ENCODE measurements at places on chromosomes 2 and 18. TPM values are rescaled to one million over a fixed set of nuclear protein-coding genes. Genes with fewer than 3 reads are reported as not detected.

The SCYGR3 gene
- not detected for total RNA-seq

DNA sequence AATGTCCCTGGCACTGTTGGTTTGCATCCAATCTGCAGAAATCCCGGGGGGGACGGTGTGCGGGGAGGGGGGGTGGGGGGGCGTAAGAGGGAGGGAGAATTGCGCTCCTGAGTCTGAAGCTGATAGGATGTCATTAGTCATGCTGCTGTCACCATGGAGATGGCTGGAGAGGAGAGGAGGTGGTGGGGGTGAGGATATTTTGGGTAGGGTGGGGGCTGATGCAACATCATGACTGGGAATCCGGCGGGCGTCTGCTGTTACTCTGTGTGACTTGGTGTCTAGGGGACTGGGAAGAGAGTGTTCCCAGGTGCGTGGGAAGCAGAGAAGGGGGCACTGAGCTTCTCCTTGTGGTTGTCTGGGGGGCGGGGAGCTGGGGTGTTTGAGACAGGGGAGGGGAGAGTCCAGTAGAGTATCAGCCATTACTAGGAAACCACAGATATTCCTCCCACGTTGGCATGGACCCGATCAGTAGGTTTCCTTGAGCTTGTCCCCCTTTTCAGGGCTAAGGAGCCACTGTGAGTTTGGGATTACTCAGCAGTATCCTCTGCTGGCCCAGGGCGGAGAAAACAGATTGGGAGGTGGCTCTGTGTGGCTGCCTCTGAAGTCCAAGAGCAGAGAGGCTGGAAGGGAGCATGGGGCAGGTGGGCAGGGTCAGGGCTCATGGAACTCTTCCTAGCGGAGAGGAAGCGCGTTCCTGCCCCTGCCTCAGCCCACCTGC lies 18.9 kb downstream of the TET3 start:
- H3K4me3 ChIP-seq, result no peak overlapping the region
- no peaks in the 10 kb centered on the region for H3K36me3 ChIP-seq
- H3K27me3 ChIP-seq, result no peaks in the 10 kb centered on the region
- DNase-seq, result peak; percentile 41

The RGPD3 gene
- total RNA-seq, result 0.04 TPM

DNA sequence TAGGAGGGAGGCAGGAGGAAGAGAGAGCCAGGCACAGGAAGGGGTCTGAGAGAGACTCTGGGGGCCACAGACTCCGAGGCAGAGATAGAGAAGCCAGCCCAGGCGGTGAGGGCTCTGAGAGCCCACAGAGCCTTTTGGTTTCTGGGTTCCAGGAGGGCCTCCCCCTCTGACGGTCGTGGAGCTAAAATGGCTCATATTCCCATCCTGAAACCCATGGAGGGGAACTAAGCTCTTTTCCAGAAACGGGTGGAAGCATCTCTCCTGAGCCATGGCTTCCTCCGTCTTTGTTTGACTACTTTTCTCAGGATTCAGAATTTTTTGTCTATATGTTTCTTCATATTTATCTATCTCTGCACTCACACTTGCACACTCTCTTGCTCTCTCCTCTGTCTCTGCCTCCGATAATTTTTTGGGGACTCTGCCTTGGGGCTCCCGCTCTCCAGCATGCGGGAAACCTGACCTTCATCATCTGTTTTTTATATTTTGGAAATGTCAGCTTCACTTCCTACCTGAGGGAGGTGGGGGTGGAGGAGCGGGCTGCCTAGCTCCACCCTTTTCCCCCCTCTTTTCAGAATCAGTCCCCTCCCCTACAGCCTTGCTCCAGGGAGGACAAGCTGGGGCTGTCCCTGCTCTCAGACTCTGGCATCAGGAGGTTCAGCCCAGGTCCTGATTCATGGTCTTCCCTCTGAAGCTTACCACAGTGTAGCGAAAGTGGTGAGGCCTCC lies 5.0 kb upstream of the PKDCC start:
- H3K27ac ChIP-seq, result no peak overlapping the region
- peaks cover 14% of the 10 kb centered on the region for H3K27me3 ChIP-seq
- peaks cover 6% of the 10 kb centered on the region for H3K4me1 ChIP-seq

GRCh38 chr2:219417374-219417773 lies 803 bp upstream of the DES start:
- H3K36me3 ChIP-seq, result no peaks in the 10 kb centered on the region
- no peak overlapping the region for H3K4me3 ChIP-seq
- no peaks in the 10 kb centered on the region for H3K4me1 ChIP-seq

- no peaks in the 10 kb centered on the region for H3K36me3 ChIP-seq
- no peaks in the 10 kb centered on the region for H3K27me3 ChIP-seq
- no peak for DNase-seq
- no peak overlapping the region for H3K27ac ChIP-seq
- H3K4me3 ChIP-seq, result no peak overlapping the region
Measured at GRCh38 chr2:120404941-120405758, 59.2 kb downstream of the INHBB start.

The IL18RAP gene
- total RNA-seq, result not detected

DNA sequence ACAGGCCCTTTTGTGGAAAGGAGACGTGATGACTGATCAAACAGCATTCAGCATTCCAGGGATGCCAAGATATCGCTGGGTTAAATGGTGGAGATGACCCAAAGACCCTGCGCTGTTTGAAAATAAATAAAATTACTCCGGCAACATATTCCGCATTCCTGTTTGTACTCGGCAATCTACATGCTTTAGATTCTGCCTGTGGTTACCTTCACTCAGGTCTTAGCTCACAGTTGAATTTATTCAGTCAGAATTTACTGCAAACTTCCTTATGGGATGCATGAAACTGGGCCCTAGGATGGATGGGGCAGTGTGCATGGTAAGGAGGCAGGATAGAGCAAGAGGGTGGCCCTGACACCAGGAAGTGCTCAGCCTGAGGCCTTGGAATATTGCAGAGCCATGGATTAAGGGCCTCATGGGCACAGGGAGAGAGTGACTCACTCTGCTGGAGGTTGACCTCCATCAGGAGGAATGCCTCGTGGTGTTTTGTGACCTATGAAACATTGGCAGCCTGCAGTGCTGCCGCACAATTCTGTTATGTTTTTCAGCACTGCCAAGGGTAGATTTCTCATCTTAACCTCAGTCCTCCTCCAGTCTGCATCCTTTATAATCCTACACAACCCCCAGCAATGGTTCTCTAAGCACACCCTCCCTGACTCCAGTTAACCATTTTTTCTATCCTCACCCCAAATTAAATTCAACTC lies 321.4 kb downstream of the IRS1 start:
- H3K27ac ChIP-seq, result no peak overlapping the region
- peaks cover 27% of the 10 kb centered on the region for H3K4me1 ChIP-seq
- no peaks in the 10 kb centered on the region for H3K27me3 ChIP-seq
- no peak overlapping the region for H3K4me3 ChIP-seq

DNA sequence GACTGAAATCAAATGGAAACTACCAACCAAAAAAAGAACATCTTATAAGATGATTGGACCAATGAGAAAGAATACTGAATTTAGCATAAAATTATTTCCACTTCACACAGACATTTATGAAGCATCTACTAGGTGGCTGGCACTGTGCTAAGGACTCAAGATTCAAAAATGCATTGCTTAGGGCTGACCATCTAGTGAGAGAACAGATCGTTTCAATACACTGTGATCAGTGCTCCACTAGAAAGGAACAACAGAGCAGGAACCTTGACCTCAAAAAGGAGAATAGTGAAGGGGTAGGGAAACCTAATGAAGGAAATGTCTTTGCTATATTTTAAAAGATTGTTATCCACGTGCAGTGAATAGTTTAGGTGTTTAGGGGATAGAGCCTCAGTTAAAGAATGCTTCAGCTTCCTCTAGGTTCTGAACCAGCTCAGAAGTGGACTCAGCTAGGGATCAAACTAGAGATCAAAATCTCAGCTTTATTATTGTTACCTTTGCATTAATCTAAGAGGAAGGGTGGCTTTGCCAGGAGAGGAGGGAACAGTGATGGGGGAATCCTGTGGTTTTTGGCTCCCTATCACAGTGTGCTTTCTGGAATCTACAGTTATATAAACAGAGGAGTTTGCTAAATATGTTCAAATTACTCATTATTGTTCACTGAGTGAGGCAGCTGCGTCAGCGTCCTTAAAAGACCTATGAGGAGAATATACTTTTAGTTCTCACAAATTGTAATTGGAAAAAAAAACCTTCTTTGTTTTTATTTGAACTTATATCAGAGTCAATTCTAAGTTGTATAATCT lies 16.2 kb upstream of the BBS5 start:
- H3K36me3 ChIP-seq, result no peaks in the 10 kb centered on the region
- peaks cover 13% of the 10 kb centered on the region for H3K4me1 ChIP-seq
- H3K27me3 ChIP-seq, result no peaks in the 10 kb centered on the region

DNA sequence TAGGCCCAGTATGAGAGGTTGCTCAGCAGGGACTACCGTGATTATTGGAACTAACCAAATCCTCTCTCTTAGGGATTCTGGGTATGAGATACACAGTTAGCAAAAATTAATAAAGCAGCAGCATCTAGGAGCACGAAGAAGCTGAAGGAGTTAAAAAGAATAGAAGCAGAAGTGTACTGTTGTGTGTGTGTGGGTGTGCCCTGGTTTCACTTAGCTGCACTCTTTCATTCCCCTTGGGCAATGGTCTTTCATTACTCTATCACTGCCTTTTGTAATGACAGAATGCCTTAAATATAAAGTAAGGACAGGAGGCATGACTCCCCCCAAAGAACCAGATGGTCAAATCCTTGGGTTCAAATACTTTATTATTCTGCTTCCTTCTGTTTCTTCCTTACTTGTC lies 115.9 kb upstream of the CD302 start:
- H3K27ac ChIP-seq, result no peak overlapping the region
- peaks cover 7% of the 10 kb centered on the region for H3K4me1 ChIP-seq
- no peak for DNase-seq
- H3K36me3 ChIP-seq, result no peaks in the 10 kb centered on the region
- no peaks in the 10 kb centered on the region for H3K27me3 ChIP-seq

GRCh38 chr18:63700501-63700900 lies 2.3 kb upstream of the SERPINB11 start:
- no peak overlapping the region for H3K4me3 ChIP-seq
- no peaks in the 10 kb centered on the region for H3K4me1 ChIP-seq
- H3K27me3 ChIP-seq, result no peaks in the 10 kb centered on the region

GRCh38 chr2:99190548-99190947 lies 9.6 kb downstream of the MRPL30 start:
- no peak overlapping the region for H3K4me3 ChIP-seq
- DNase-seq, result no peak
- H3K27me3 ChIP-seq, result no peaks in the 10 kb centered on the region

DNA sequence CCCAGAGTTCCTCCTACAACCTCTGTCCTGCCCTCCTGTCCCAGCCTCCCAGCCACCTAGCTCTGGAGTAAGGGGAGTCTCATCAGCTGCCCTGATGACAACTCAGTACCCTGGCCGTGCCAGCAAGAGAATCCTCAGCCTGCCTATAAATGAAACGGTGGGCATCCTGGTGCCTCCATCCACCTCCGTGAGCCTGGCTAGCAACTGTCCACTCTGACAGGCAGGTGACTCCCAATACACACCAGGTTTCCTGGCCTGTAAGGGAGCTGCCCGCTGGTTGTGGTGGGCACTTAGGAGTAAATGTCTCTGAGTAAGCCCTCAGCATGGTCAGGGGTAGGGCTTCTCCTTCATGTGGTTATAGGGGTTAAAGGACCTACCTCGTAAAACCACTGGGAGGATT lies 81.5 kb downstream of the XDH start:
- H3K27me3 ChIP-seq, result no peaks in the 10 kb centered on the region
- H3K4me1 ChIP-seq, result peaks cover 38% of the 10 kb centered on the region
- no peaks in the 10 kb centered on the region for H3K36me3 ChIP-seq
- no peak overlapping the region for H3K4me3 ChIP-seq

The MOGAT1 gene
- total RNA-seq, result not detected

GRCh38 chr18:34126121-34126520 lies 98.6 kb downstream of the NOL4 start:
- no peak for DNase-seq
- no peaks in the 10 kb centered on the region for H3K36me3 ChIP-seq
- no peaks in the 10 kb centered on the region for H3K27me3 ChIP-seq
- no peak overlapping the region for H3K27ac ChIP-seq
- H3K4me1 ChIP-seq, result peaks cover 8% of the 10 kb centered on the region

- H3K27ac ChIP-seq, result no peak overlapping the region
- no peak for DNase-seq
- no peaks in the 10 kb centered on the region for H3K27me3 ChIP-seq
- no peak overlapping the region for H3K4me3 ChIP-seq
Measured at GRCh38 chr18:50654658-50655550, 95.0 kb downstream of the MAPK4 start.

The KCNG3 gene
- 2.4 TPM for total RNA-seq

DNA sequence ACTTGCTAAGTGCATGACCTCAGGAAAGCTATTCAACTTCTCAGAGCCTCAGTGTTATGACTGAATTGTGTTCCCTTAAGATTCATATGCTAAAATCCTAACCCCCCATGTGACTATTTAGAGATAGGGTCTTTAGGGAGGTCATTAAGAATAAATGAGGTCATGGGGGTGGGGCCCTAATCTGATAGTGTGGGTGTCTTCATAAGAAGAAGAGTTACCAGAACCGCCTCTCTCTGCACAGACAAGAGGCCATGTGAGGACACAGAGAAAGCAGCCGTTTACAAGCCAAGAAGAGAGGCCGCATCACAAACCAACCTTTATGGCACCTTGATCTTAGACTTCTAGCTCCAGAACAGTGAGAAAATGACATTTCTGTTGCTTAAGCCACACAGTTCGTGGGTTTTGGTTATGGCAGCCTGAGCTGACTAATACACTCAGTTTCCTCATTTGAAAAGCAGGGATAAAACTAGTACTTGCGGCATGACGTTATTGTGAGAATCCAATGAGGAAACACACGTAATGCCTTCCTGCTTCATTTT lies 9.9 kb downstream of the SH2D6 start:
- H3K36me3 ChIP-seq, result no peaks in the 10 kb centered on the region
- peaks cover 8% of the 10 kb centered on the region for H3K4me1 ChIP-seq
- H3K27me3 ChIP-seq, result no peaks in the 10 kb centered on the region
- no peak for DNase-seq

GRCh38 chr18:73696698-73697097 lies 450.9 kb downstream of the FBXO15 start:
- H3K36me3 ChIP-seq, result no peaks in the 10 kb centered on the region
- no peak overlapping the region for H3K27ac ChIP-seq
- H3K27me3 ChIP-seq, result no peaks in the 10 kb centered on the region
- H3K4me1 ChIP-seq, result peaks cover 3% of the 10 kb centered on the region
- DNase-seq, result no peak
